Heart left ventricle (tissue), 16 donors: ENCODE measurements at places on chromosomes 3 and 15. TPM values are rescaled to one million over a fixed set of nuclear protein-coding genes. Genes with fewer than 3 reads are reported as not detected.
A peak's percentile ranks its signal among the peaks of the same experiment; 100 is the strongest.

ESYT3 gene
- 1.0 TPM for polyA plus RNA-seq

CACNA2D3 gene
- 18.8 TPM for polyA plus RNA-seq

PGBD4 gene
- polyA plus RNA-seq, result 0.86 TPM

SLC9C1 gene
- 0.11 TPM for polyA plus RNA-seq

PLA1A gene
- 2.6 TPM for polyA plus RNA-seq

- no peaks in the 10 kb centered on the region for H3K36me3 ChIP-seq
- H3K27me3 ChIP-seq, result no peaks in the 10 kb centered on the region
- H3K4me3 ChIP-seq, result no peak overlapping the region
- DNase-seq, result no peak
These were observed 79.4 kb upstream of the THBS1 start for GRCh38 chr15:39501366-39502081.

- H3K4me1 ChIP-seq, result peaks cover 31% of the 10 kb centered on the region
- no peaks in the 10 kb centered on the region for H3K36me3 ChIP-seq
- H3K27ac ChIP-seq, result peak within 1 kb of the TSS; percentile 77
- H3K27me3 ChIP-seq, result peaks cover 31% of the 10 kb centered on the region
- DNase-seq, result peak; percentile 89
These were observed at the start of gene RSRC1 for GRCh38 chr3:158109804-158110657. RSRC1 (plus strand) TSS chr3:158110089; CDS start chr3:158122105, 12,016 bp downstream.

DNA sequence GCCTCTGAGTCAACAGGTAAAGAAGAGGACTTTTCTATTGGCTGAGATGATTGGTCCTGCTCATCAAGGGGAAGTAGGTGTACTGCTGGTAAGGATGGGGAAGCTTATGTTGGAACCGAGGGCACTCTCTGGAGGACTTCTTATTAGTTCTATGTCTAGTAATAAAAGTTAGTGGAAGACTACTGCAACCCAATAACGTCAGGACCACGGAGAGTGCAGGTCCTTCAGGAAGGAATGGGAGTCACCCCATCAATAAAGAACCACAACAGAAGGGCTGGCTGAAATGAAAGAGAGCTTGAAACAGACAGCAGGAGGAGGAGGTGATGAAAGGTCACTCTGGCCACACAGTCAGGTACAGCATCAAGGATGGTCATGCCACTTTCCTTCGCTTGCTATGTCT lies 68.8 kb upstream of the PRR23E start:
- H3K4me1 ChIP-seq, result no peaks in the 10 kb centered on the region
- no peak for DNase-seq
- H3K36me3 ChIP-seq, result no peaks in the 10 kb centered on the region

GRCh38 chr15:31887246-31887645 lies 143.1 kb upstream of the CHRNA7 start:
- H3K27me3 ChIP-seq, result no peaks in the 10 kb centered on the region
- H3K4me3 ChIP-seq, result no peak overlapping the region
- H3K36me3 ChIP-seq, result no peaks in the 10 kb centered on the region
- DNase-seq, result no peak
- H3K4me1 ChIP-seq, result no peaks in the 10 kb centered on the region

GRCh38 chr15:65916664-65917406 lies 47.5 kb downstream of the RAB11A start:
- H3K36me3 ChIP-seq, result peaks cover 5% of the 10 kb centered on the region
- H3K4me1 ChIP-seq, result no peaks in the 10 kb centered on the region
- DNase-seq, result peak; percentile 65
- H3K27me3 ChIP-seq, result no peaks in the 10 kb centered on the region

- no peaks in the 10 kb centered on the region for H3K27me3 ChIP-seq
- H3K4me3 ChIP-seq, result no peak overlapping the region
- H3K4me1 ChIP-seq, result no peaks in the 10 kb centered on the region
These were observed 613.3 kb downstream of the TBL1XR1 start for GRCh38 chr3:176583956-176584355.

DNA sequence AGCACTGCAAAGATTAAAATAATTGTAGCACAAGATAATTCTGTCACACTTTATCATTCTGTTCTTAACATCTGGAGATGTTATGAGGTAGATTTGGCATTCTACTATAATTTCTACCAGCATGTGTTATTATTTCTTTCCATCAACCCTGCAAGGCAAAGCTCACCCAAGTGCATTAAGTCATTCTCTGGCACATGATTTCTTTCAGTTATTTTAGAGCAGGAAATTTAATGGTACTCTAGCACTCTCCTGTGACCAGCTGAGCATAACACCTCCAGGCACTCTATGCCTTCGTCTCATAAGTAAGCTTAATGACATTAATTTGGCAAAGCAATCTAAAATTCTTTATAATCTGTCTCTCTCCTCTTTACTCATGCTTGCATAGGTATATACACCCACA lies 300.2 kb upstream of the GPR149 start:
- DNase-seq, result no peak
- no peak overlapping the region for H3K4me3 ChIP-seq
- H3K27me3 ChIP-seq, result no peaks in the 10 kb centered on the region
- no peaks in the 10 kb centered on the region for H3K4me1 ChIP-seq

DNA sequence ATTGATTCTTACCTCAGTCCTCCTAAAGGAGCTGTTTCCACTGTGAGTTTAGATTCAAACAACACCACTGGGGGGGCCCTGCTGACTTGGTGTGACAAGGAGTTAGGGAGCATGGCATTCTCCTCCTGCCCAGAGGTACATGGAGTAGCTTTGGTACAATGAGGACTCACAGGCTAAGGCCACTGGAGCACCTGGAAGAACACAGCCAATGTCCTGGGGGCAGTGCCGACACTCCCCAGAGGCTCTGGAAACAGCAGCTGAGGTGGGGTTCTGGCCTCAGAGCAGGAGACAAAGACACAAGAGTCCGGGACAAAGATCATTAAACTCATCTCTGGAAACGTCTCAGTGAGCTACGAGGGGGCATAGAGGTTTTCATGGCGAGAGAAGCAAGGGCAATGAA lies 69.7 kb upstream of the POMGNT2 start:
- no peaks in the 10 kb centered on the region for H3K36me3 ChIP-seq
- DNase-seq, result no peak
- peaks cover 23% of the 10 kb centered on the region for H3K4me1 ChIP-seq
- H3K27me3 ChIP-seq, result no peaks in the 10 kb centered on the region

DNA sequence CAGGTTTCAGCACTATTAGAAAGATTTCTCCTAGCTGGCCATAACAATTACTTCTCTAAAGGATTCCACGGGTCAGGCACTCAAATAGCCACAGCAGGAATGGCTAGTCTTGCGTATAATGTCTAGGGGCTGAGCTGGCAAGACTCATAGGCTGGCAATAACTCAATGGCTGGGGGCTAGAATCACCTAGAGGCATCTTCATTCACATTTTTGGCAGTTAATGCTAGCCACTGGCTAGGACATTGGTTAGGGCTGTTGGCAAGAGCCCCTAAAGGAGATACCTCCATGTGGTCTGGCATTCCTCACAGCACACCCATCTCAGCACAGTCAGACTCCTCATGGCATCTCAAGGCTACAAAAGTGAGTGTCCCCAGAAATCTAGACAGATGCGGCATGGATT lies 6.2 kb downstream of the SUSD5 start:
- DNase-seq, result no peak
- peaks cover 24% of the 10 kb centered on the region for H3K27me3 ChIP-seq
- H3K27ac ChIP-seq, result no peak overlapping the region

- H3K4me1 ChIP-seq, result peaks cover 73% of the 10 kb centered on the region
- no peaks in the 10 kb centered on the region for H3K36me3 ChIP-seq
- H3K4me3 ChIP-seq, result no peak overlapping the region
- DNase-seq, result no peak
- H3K27ac ChIP-seq, result no peak overlapping the region
These were observed 27.9 kb downstream of the ZNF710 start for GRCh38 chr15:90029024-90029423.

- no peak for DNase-seq
- no peaks in the 10 kb centered on the region for H3K4me1 ChIP-seq
- H3K4me3 ChIP-seq, result no peak overlapping the region
- no peaks in the 10 kb centered on the region for H3K36me3 ChIP-seq
These were observed 92.3 kb upstream of the ATP2B2 start for GRCh38 chr3:10597733-10598132.

DNA sequence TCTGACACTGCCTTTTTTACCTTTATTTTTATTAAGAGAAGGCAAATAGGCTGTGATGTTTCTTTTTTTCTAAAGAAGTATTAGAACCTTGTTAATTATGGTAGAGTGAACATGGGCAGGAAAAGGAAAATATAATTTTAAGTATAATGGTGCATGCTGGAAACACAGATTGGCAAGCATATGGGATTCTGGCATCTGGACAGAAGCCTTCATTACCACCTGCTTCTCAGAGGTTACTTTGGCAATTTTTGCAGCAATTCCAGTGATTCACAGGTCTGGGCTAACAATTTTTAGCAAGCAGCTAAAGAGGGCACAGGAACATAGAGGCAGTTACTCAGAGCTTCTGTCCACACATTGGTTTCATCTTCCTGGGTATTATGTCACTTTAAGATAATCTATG lies 258.3 kb downstream of the DIPK2A start:
- no peaks in the 10 kb centered on the region for H3K36me3 ChIP-seq
- no peak overlapping the region for H3K27ac ChIP-seq
- H3K4me3 ChIP-seq, result no peak overlapping the region
- no peak for DNase-seq

DNA sequence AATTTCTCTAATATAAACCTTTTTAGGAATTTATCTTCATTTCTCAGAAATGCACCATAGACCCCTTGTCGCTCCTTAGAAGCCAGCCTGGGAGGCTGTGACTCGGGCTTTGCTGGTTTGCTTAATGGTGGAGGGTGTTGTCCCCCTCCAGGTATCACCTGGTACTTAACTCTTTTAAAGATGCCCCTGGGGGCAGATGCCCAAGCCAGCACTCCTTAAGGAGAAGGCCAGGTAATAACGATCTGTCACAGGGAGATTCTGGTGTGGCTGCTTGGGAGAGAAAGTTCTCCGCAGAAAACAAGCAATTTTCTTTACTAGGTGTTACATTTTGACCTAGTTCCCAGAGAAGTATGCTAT lies 22.3 kb downstream of the EHD4 start:
- DNase-seq, result no peak
- H3K36me3 ChIP-seq, result peaks cover 8% of the 10 kb centered on the region
- H3K4me3 ChIP-seq, result no peak overlapping the region
- H3K27ac ChIP-seq, result peak overlapping the region; percentile 48
- no peaks in the 10 kb centered on the region for H3K27me3 ChIP-seq
- peaks cover 12% of the 10 kb centered on the region for H3K4me1 ChIP-seq

DNA sequence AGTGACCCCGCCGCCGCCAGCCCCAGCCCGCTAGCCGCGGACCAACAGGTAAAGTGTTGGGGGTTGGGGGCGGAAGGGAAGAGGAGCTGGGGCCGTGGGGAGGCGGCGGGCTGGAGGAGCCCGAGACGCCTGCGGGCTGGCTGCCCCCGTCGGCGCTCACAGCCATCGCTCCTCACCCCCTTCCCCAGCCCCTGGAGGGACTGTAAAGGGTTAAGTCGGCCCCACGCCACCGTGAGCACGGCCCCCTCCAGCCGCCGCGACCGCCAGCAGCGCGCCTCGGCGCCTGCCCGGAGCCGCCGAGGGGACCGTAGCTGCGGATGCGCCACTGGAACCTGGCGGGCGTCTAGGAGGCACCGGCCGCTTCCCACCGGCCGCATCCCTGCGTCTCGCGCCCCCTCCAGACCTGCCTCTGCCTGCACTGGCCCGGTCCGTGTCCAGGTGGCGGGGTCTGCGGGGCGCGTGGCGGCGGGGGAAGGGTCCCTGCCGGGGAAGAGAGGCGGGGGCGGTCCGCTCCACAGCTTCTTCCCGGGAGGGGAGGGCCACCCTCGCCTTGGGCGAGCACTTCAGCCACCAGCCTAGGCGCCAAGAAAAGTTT lies 522 bp downstream of the MED12L start:
- no peaks in the 10 kb centered on the region for H3K36me3 ChIP-seq
- peak; percentile 21 for DNase-seq
- H3K27me3 ChIP-seq, result peaks cover 26% of the 10 kb centered on the region
- H3K27ac ChIP-seq, result no peak overlapping the region

DNA sequence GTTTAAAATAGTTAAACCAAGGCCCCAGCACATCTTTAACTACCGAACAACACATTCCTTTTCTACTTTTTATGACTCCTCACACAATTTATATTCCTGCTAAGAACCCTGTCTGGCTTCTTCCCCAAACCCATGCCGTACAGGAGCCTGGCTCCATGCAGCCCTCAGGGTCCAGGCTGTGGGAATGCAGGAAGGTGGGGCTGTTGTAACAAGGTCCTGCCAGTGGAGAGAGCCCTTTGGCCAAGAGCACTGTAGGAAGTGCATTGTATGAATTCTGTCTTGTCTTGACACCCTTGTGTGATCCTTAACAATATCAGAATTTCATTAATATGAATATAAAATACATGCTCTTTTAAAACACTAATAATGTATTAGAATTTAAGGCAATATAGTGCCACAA lies 563.8 kb downstream of the TBL1XR1 start:
- no peaks in the 10 kb centered on the region for H3K4me1 ChIP-seq
- H3K27me3 ChIP-seq, result no peaks in the 10 kb centered on the region
- H3K4me3 ChIP-seq, result no peak overlapping the region
- H3K36me3 ChIP-seq, result no peaks in the 10 kb centered on the region

GRCh38 chr15:68640791-68641331 lies 62.1 kb downstream of the CORO2B start:
- H3K27ac ChIP-seq, result no peak overlapping the region
- H3K4me3 ChIP-seq, result no peak overlapping the region
- DNase-seq, result peak; percentile 57

GRCh38 chr3:5250467-5251195 lies 63.1 kb downstream of the EDEM1 start:
- H3K27ac ChIP-seq, result no peak overlapping the region
- DNase-seq, result no peak
- H3K4me3 ChIP-seq, result no peak overlapping the region
- no peaks in the 10 kb centered on the region for H3K27me3 ChIP-seq
- H3K36me3 ChIP-seq, result no peaks in the 10 kb centered on the region

- peak overlapping the region; percentile 45 for H3K4me3 ChIP-seq
- H3K27me3 ChIP-seq, result peaks cover 61% of the 10 kb centered on the region
- no peaks in the 10 kb centered on the region for H3K4me1 ChIP-seq
- H3K27ac ChIP-seq, result no peak overlapping the region
- DNase-seq, result no peak
- no peaks in the 10 kb centered on the region for H3K36me3 ChIP-seq
These were observed 478 bp downstream of the BNC1 start for GRCh38 chr15:83283813-83284558.
